ENCODE measurements at places on chromosomes 1 and 21.

GRCh38 chr1:207081088-207081487 lies 7.6 kb upstream of the C4BPB start:
- no peak for DNase-seq

DNA sequence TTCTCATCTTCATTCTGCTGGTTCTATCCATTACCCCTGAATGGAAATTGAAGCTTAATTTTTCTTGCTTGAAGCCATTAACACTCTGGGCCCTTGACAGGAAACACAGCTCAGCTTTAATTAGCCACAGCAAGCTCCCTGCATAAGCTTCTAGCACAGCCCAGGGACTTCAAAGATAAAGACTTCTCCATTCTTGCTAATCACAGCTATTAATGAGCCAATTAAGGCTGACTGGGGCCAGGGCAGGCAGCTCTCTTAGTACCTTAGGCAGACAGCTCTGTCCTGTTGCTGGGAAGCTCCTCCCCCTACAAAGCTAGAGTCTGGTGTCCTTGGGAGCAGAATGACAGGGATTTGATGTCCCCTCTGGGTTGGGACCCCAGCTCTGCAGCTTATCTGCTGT lies 27.9 kb upstream of the TRABD2B start:
- DNase-seq: no peak

DNA sequence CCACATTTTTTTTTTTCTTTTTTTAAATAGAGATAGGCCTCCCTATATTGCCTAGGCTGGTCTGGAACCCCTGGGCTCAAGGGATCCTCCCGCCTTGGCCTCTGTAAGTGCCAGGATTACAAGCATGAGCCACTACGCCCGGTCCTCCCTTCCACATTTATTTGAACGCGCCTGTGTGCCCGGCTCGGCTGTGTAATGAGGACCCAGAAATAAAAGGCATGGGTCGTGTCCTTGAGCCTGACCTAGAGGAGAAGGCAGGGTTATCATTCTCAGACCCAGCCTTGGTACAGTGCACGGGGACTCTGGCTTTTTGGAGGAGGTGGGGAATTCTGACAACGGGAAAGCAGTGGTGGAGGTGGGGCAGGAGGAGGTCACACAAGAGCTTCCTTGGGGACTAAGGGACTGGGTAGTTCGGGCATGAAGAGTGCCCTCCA lies 841 bp downstream of the CENPF start:
- no peak for DNase-seq

GRCh38 chr1:218525031-218525430 lies 179.9 kb downstream of the TGFB2 start:
- DNase-seq: no peak

DNA sequence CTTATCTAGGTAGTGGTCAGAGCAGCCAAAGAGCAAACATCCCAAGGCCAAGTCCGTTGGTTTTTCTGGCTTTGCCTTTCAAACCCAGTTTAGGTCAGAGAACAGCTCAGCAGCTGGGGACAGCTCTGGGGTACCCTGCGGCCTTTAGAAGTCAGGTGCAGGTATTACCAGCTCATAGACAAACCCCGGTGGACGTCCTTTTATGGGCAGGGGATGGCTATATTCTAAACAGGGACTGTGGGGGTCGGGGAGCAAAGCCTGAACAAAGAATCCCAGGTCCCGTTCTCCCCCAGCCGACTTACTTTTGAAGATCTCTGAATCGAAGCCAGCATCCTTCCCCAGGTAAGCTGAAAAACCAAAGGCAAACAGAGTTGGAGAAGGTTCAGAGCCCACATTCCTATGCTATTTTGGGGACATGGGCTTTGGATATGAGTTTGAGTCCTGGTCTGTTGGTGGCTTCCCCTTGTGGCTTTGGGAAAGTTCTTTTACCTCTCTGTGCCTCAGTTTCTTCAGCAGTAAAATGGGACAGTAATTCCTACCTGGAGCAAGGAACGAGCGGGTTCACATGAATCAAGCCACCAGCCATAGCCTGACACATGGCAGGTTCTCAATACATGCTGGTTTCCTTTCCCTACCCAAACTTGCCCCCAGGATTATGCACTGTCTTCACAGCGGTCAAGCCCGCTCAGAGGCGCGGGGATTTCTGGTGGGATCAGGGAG lies 16.6 kb downstream of the MYOM3 start:
- DNase-seq: no peak

- DNase-seq: no peak
These were observed 12.7 kb upstream of the HYI start for GRCh38 chr1:43466403-43466802.

GRCh38 chr1:183810756-183811544 lies 6.0 kb downstream of the RGL1 start:
- DNase-seq: no peak

DNA sequence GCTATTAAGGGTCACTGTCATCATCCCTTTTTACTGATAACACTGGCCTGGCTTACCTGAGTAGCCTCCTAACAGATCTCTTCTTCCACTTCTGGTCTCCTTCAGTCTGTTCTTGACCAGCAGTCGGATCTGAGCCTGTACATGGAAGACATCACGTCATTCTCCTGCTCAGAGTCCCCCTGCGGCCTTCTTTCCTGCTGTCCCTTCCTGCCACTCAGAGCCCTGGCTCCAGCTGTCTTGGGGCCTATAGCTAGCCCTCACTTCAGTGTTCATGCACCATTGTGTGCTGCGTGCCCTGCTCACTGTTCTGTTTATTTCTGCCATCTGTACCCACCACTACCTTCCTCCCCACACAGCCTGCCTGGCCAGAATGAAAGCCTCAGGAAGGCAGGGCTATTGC lies 8.4 kb downstream of the ADARB1 start:
- DNase-seq: no peak

GRCh38 chr1:88204111-88204510 lies 480.0 kb upstream of the PKN2 start:
- no peak for DNase-seq

DNA sequence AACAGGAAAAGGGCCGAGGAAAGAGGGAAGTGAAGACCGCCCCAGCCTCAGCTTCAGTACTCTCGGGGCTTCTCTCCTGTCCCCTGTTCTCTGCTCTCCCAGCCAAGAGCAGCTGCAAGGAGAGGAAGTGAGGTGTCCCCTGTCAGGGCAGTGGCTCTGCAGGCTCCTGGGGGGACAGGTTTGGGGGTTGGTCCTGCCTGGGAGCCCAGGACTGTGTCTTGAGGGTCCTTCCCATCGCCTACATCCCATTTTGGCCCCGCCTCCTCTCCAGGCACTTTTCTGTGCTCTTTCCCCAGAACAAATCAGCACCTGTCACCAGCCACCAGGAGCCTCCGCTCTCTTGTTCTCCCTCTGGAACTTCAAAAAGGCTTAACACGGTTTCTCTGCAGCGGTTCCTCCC lies 82.6 kb downstream of the VWA5B1 start:
- no peak for DNase-seq

- DNase-seq: no peak
These were observed 50.7 kb downstream of the ZNF684 start for GRCh38 chr1:40582116-40582515.

DNA sequence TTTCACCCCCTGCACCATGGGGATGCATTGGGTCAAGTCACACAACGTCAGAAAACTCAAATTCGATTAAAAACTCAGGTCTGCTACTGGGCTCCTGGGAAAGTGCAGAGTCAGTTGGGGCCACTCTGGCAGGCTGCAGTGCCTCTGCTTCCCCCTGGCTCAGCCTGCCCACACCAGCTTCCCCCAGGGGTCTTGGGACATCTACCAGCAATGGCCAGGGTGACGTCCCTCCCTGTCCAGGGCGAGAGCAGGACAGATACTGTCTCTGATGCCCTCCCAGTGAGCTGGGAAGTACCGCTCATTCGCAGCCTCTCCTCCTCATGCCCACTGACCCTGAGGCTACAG lies 106.2 kb upstream of the COL6A1 start:
- DNase-seq: no peak

GRCh38 chr1:108670131-108670773 lies 9.4 kb upstream of the HENMT1 start:
- no peak for DNase-seq

- no peak for DNase-seq
These were observed 58.7 kb upstream of the STUM start for GRCh38 chr1:226489718-226490425.

- DNase-seq: no peak
These were observed 33.8 kb downstream of the PCNX2 start for GRCh38 chr1:233261695-233262094.

DNA sequence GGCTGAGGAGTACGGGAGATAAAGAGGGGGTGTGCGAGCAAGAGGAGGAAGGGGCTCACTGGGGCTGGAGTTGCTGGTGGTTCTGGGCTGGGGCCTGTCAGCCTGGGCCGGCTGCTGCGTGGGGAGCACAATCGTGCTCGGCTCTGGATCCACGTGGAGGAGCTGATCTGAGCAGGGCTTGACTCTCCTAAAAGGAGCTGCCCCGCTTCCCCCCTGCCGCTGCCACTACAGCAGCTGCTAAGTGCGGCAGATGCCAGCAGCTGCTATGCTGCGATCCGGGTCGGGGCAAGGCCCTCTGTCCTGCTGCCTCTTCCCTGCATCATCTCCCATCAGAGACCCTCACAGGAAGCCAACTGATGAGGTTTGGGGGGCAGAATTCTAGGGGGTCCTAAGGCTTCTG lies 165.9 kb downstream of the PCBP3 start:
- DNase-seq: no peak

- DNase-seq: no peak
These were observed 184.9 kb upstream of the ESRRG start for GRCh38 chr1:216908126-216908525.

- no peak for DNase-seq
These were observed 162.9 kb upstream of the PDE4B start for GRCh38 chr1:65629788-65630187.

DNA sequence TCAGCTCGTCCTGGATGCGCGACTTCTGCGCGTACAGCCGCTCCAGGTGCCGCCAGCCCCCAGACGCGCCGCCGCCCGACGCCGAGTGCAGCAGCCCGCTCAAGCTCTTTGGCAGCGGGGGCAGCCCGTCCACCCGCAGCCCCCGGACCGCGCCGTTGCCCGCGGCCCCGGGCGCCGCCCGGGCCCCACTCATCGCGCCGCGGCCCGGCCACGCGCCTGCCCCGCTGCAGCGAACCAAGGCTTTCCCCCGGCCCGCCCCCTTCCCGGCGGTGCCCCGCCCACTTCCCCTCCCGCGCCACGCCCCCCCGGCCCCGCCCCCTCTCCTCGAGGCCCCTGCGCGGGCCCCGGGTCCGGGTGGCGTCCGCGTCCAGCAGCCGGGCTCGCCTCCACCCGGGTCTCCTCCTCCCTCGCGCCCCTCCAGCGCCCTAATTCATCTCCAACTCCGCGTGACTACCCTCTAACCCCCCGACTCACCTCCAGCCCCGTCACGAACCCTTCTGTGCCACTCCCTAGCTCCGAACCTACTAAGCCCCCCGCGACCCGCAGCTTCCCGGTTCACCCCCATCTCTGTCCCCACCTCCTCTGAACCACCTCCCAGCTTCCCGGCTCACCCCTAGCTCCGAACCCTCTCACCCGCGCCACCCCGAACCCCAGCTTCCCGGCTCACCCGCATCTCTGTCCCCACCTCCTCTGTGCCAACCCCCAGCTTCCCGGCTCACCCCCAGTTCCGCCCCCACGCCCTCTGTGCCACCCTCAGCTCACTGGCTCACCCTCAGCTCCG lies at the start of gene FAM89A:
TSS of gene FAM89A (minus strand) at position 236 of the 781 bp plus-strand sequence. CDS start at position 193, 43 bp downstream.
- DNase-seq: peak; percentile 43

- DNase-seq: peak; percentile 48
These were observed 477.6 kb downstream of the NPHP4 start for GRCh38 chr1:5514527-5515183.

GRCh38 chr1:201310986-201311355 lies 27.7 kb downstream of the PKP1 start:
- DNase-seq: no peak

- DNase-seq: no peak
These were observed 29.7 kb downstream of the LRP8 start for GRCh38 chr1:53298045-53298637.

DNA sequence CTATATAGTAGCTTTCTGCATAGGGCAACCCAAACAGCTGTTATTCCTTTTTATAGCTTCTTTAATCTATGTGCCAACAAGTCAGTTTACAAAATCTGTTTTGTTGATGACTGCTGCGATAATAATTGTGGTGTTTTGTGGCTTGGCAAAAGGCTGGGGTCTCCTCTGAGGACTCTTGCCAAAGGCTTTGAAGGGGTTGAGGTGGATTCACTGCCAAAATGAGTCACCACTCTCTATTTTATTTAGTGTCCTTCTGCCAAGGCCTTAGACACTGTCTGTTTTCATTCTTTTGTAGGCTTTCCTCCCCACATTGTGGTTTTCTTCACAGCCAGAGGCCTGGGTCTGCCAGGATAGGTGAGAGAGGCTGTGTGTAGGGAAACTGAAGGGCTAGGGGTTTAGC lies 161.8 kb downstream of the NFIA start:
- no peak for DNase-seq

GRCh38 chr1:30750731-30751291 lies 6.8 kb downstream of the LAPTM5 start:
- no peak for DNase-seq

GRCh38 chr1:47409311-47410067 lies 6.6 kb upstream of the FOXE3 start:
- no peak for DNase-seq

DNA sequence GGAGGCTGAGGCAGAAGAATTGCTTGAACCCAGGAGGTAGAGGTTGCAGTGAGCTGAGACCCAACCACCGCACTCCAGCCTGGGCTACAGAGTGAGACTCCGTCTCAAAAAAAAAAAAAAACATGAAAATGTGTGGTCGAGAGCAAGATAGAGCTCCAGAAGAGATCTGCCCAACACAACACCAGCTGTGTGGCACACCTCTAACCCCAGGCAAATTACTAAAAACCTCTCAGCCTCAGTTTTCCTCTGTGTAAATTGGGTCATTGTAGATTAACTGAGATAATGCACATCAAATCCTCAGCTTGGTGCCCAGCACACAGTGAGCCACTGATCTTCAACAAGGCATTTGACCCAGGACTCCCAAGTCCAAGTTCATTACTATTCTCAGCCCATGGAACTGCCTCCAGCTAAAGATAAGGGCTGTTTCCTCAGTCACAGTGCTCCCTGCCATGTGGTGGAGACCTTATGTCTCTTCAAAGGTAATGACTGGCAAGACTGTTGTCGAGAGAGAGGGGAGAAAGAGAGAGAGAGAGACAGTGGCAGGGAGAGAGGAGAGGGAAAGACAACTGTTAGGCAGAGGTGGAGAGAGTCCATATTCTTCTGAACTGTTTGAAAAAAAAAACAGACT lies 58.1 kb downstream of the PTP4A2 start:
- DNase-seq: no peak

GRCh38 chr1:59218521-59219236 lies 78.2 kb upstream of the FGGY start:
- no peak for DNase-seq

DNA sequence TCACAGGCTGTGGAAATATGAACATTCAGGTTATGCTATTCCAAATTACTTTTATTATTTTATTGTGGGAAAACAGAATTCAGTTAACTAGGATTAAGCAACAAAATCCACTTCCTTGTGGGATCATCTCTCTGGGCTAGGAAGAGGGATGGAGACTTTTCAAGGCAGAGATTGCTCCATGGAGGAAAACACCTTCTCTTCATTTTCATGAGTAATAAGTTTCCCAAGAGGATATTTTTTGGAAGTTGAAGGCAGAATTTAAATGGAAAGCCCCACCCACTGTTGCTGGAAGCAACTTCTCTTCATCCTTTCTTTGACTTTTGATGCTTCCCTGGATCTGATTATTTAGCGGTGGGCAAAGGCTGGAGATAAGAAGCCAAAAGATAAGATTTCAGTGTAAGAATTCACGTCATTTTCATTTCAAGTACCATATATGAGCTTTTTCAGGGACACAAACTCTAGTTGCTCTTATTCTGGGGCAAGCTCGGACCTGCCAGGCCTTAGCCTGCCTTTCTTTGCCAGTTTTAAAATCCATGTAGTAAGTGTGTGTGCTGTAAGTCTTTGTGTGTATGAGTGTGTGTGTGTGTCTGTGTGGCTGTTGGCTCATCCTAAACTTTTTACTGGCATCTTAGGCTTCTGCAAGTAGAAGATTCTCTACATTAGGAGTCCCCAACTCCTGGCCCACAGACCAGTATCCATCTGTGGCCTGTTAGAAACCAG lies 11.7 kb upstream of the IL24 start:
- DNase-seq: no peak
